ENCODE measurements at places on chromosomes 13 and 19.

DNA sequence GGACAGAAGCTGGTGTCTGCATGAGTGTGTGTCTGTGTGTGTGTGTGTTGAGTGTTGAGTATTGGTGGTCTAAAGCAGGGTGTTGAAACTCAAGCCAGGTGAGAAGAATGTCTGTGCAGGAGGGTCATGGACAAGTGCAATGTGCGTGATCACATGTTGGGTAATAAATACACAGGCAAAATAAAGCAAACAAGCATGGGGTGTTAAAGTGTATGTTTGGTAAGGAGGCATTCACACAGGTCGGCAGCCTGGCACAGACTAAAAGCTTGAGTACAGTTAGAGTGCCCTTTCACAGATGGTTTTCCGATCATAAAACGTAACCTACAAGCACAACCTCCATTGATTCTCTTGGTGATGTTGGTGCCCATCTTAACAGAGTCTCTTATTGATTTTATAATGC, 476.9 kb upstream of the KLHL1 start:
- DNase-seq, result no peak

DNA sequence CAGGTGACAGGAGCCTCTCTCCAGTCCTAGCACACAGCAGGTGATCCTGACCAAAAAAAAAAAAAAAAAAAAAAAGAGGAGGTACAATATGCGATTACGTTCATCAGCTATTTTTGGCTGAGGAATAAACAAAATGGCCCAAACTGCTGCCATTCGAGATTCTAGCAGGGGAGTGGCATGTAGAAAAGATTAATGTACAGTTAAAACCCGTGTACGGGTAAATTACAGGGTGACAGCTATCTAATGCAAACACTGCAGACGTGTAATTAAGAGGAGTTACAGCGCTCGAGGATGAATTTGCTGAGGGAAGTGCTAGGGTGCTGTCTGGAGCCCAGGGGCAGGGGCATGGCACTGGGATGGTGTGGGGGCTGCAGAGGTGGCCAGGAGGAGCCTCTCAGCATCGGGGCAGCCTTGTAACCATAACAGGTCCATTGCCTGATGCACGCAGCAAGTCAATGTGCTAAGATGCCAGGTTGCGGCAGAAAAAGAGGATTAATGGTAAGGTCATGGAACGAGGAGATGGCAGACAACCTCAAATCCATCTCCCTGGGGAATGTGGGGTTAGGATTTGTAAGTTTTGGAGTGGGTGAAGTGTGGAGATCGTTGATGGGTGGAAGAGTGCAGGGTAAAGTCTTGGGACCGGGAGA, 17.4 kb downstream of the CHST8 start:
- no peak for DNase-seq

- DNase-seq, result no peak
Measured at GRCh38 chr19:38655148-38655824, 7.8 kb downstream of the ACTN4 start.

- peak; percentile 95 for DNase-seq
Measured at GRCh38 chr13:101512650-101513049, 60.2 kb downstream of the ITGBL1 start.

- DNase-seq, result no peak
Measured at GRCh38 chr13:113656003-113656588, 1.9 kb downstream of the ATP4B start.

GRCh38 chr19:40630571-40631160, 29.5 kb downstream of the LTBP4 start:
- no peak for DNase-seq

- DNase-seq, result no peak
Measured at GRCh38 chr19:55147545-55148251, 1.3 kb downstream of the TNNT1 start.

GRCh38 chr13:69389899-69390298, 717.7 kb upstream of the ATXN8OS start:
- peak; percentile 68 for DNase-seq

GRCh38 chr13:74201530-74201929, 67.3 kb upstream of the KLF12 start:
- no peak for DNase-seq

- DNase-seq, result peak; percentile 82
Measured at GRCh38 chr19:17049711-17050280, 23.2 kb upstream of the CPAMD8 start.

DNA sequence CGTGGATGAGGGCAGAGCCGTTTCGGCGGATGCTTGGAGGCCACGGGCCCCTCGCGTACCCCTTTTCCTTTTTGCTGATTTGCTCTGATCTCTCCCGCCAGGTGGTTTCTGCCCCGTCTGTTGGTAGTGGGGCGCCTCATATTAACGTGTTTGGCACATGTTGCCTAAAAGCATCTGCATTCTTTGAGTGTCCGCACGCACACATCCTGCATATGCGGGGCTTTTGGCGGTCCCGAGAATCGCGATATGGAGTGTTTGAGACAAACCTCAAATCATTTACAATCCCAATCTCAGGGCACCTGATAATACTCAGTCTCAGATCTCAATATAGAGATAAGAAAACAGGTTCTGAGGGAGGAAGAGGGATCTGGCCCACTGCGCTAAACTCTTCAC, 809 bp downstream of the U2AF2 start:
- DNase-seq, result no peak
